RCC 7860 (cell line): ENCODE measurements at places on chromosomes 16 and 17.

- peak; percentile 89 for DNase-seq
Observed at GRCh38 chr16:80300876-80301275, 239.9 kb upstream of the DYNLRB2 start.

- DNase-seq = no peak
Observed at GRCh38 chr17:60524463-60525327, 1.3 kb downstream of the APPBP2 start.

- DNase-seq = no peak
Observed at GRCh38 chr16:67163999-67164558, 466 bp upstream of the HSF4 start.

GRCh38 chr16:12900156-12900555 lies 1.2 kb upstream of the SHISA9 start:
- no peak for DNase-seq

GRCh38 chr16:66485376-66485775 lies 58.3 kb downstream of the BEAN1 start:
- no peak for DNase-seq

GRCh38 chr17:79802039-79802735 lies 5.3 kb upstream of the CBX8 start:
- DNase-seq = no peak

GRCh38 chr17:9028988-9029570 lies 7.8 kb downstream of the NTN1 start:
- DNase-seq = no peak

DNA sequence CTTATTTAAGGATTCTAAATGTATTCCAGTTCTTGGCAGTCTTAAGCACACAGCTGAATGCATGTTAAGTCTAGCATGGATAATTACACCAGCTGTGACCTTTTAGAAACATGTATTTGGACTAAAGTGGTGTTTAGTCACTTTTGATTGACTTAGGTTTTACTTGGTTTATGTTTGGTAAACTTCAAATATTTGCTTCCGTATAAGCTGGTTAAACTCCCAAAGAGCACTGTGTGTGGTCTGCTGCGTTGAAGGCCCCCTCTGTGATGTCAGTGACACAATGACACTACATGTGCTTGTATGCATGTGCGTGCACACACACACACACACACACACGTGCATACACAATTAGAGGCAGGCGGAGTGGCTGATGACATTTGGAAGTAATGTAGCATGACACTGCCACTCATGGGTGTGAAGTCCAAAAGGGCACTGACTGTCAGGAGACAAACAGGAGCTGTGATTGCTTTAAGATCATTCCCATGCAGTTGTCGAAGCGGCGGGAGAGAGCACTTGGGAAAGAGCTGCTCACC lies 156.1 kb upstream of the CDH13 start:
- DNase-seq = no peak
